ENCODE measurements at places on chromosomes 4 and X.
A peak's percentile ranks its signal among the peaks of the same experiment; 100 is the strongest.

DNA sequence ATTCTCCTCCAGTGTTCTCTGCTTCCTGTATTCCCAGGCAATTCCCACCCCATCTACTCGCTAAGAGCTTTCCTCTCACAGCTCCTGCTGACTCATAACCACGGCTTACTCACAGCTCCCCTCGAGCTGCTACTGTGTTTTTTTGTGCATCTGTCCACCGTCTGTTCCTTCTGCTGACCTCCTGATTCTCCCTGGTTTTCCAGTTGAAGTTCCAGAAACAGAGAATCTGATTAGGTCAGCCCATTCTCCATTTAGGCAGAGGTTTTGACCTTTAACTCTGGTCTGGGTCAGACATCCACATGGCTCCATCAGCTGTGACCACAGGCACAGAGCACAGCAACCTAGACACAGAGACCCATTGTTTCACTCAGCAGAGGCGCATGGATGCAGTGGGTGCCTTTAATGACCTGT is 5.5 kb upstream of the SMIM20 start:
- peaks cover 8% of the 10 kb centered on the region for H3K4me1 ChIP-seq
- H3K4me3 ChIP-seq: no peak overlapping the region
- no peak for DNase-seq
- no peak overlapping the region for H3K27ac ChIP-seq
- H3K27me3 ChIP-seq: no peaks in the 10 kb centered on the region

DNA sequence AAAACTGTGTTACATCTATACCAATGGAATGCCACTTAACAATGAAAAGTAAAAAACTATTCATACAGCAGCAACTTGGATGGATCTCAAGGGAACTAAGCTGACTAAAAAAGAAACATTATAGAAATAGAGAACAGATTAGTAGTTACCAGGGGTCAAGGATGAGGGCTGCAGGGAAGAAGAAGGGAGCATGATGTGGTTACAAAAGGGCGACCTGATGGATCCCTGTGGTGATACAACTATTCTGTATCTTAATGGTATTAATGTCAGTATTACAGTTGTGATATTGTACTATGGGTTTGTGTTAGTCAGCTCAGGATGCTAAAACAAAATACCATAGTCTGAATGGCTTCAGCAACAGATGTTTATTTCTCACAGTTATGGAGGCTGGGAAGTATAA is 190.7 kb downstream of the ZNF674 start:
- H3K27me3 ChIP-seq: peaks cover 35% of the 10 kb centered on the region
- DNase-seq: no peak
- no peak overlapping the region for H3K27ac ChIP-seq
- H3K4me1 ChIP-seq: no peaks in the 10 kb centered on the region

- DNase-seq: no peak
- H3K4me1 ChIP-seq: no peaks in the 10 kb centered on the region
- no peak overlapping the region for H3K4me3 ChIP-seq
Observed at GRCh38 chr4:90099812-90100211, 27.4 kb upstream of the CCSER1 start.

DNA sequence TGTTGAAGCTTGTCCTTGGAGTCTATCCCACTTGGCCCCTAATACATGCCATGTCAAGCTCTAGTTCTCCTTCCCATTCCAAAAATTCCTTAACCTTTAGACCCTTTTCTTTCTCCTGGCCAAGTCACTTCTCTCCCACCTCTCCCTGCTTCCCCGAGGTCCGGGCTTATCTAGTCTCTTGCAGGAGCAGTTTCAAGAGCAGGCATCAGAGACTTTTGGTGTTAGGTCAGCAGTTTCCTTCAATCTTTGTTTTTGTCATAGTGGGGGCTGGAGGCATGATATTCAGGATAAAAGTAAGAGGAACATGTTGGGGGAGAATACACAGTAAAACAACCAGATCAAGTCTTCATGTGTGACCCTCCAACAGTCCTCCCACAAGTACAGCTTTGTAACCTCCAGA is 11.5 kb upstream of the IDS start:
- H3K4me3 ChIP-seq: no peak overlapping the region
- H3K4me1 ChIP-seq: peaks cover 46% of the 10 kb centered on the region
- H3K27me3 ChIP-seq: peaks cover 23% of the 10 kb centered on the region
- no peak for DNase-seq
- H3K36me3 ChIP-seq: no peaks in the 10 kb centered on the region

DNA sequence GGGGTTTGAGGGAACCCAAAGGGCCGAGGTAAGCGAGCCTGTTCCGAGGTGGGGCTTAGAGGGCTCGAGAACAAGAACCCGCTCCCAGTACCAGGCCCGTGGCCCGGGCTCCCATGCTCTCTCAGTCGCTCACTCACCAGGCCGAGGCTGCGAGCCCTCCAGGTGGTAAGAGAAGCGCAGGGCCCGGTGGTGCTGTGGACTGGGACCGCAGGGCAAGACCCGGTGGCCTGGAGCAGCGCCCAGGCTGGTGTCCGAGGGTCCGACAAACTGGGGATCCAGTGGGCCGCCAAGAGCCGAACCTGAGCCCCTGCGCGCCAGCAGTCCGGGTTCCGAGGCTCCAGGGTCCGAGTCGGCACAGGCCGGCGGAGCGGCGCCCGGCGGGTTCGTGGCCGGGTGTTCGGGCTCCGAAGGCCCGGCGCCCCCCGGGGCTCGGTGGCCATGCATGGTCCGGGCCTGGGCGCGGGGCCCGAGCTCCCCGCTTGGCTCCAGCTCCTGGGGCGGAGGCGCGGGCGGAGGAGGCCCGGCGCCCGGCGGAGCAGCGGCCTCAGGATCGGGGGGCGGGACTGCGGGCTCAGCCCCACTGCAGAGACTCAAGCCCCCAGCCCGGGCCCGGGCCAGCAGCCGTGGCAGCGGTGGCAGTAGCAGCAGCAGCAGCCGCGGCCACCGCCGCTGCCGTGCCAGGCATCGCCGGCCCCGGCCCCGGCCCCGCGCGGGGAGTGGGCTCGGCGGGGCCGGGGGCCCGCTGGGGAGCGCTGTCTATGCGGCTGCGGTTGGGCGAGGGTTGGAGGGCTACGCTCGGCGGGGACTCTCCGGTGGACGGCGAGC is 833 bp downstream of the FGD1 start:
- peaks cover 55% of the 10 kb centered on the region for H3K27me3 ChIP-seq
- H3K36me3 ChIP-seq: no peaks in the 10 kb centered on the region
- H3K4me1 ChIP-seq: no peaks in the 10 kb centered on the region

- H3K27ac ChIP-seq: peak overlapping the region; percentile 48
- peaks cover 2% of the 10 kb centered on the region for H3K36me3 ChIP-seq
- no peak overlapping the region for H3K4me3 ChIP-seq
- DNase-seq: peak; percentile 31
- peaks cover 90% of the 10 kb centered on the region for H3K27me3 ChIP-seq
Observed at GRCh38 chr4:112519689-112520597, 4.0 kb upstream of the NEUROG2 start.

DNA sequence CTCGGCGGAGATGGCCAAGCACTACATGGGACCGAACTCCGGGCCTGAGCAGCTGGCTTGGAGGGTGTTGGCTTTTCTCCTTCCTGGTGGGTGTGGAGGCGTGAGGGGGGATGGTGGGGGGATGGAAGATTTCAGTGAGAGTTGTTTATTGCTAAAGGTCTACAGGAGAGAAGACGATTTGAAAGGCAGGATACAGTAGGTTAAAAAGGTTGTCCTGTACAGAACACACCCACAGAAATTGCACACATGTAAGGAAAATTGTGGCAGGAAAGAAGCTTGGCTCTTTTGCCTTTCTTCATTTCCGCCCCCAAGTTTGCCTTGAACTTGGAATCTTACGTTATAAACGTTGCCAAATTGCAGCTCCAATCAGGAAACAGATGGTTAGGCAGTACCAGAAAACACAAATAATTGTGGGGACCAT is 74.1 kb upstream of the STOX2 start:
- H3K27me3 ChIP-seq: peaks cover 3% of the 10 kb centered on the region
- no peaks in the 10 kb centered on the region for H3K36me3 ChIP-seq
- no peak for DNase-seq
- H3K4me3 ChIP-seq: no peak overlapping the region

DNA sequence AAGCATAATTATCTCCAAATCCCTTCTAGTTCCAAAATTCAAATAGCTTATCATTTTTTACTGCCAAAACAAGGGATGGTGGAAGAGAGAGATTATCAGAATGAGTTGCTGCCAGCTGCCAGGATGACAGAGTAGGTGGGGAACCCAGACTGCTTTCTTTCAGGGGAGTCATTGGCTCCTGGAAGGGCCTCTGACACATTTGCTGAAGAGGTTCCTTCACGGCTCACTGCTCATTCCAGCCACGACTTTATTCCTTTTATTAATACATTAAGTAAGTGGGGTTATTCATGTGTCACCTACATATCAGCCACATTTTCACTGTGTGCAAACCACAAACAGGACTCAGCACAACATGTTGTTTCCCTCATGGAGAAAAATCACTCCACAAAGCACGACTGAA is 12.7 kb upstream of the SMIM43 start:
- H3K27ac ChIP-seq: no peak overlapping the region
- H3K4me3 ChIP-seq: no peak overlapping the region
- H3K36me3 ChIP-seq: no peaks in the 10 kb centered on the region
- DNase-seq: no peak
- no peaks in the 10 kb centered on the region for H3K4me1 ChIP-seq

DNA sequence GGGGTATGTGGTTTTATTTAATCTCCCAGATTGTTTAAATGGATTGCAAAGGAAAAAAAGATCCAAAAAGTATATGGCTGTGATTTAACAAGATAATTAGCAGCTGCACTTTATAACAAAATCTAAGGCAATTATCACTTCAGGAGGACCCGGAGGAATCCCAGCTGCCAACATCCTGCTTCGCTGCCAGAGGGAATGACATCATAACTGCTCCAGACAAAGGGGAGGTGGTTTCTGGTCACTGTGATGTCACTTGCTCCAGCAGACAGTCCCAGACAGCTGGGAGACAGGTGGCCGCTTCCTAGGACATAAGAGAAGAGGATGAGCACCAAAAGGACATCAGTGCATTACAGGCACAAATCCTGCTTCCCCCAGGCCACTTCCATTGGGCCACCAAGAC is 371.0 kb downstream of the BCOR start:
- H3K27me3 ChIP-seq: peaks cover 62% of the 10 kb centered on the region
- DNase-seq: no peak
- no peak overlapping the region for H3K4me3 ChIP-seq

DNA sequence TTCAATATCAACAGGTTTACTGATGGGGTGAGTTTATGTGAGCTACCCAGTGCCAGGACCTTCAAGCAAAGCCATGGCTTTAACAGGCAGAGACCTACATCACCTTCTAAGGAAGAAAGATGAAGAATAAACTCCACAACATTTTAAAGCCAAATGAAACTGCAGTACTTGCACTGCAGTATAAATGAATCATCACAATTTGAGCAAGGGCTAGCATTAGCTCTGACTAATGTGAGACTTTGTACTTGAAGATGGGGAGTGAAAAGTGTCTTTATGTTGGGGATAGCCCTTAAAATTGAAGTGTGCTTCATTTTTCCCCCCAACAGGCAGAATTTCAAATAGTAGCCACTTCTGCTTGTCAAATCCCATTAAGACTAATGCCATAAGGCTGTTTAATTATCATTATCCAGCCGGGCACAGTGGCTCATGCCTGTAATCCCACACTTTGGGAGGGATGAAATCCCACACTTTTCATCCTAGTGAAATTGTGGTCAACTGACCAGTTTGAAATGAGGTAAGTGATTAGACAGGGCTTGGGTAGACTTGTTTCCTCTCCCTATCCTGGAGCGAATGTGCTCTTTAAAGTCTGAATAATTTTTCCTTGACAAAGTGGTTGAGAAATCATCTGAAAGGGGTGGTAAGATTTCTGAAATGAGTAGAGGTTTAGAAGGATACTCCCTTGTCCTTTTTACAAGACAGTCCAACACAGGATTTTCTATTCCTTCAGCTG is 27.2 kb upstream of the GPR34 start:
- DNase-seq: no peak
- H3K4me1 ChIP-seq: peaks cover 40% of the 10 kb centered on the region
- peaks cover 37% of the 10 kb centered on the region for H3K27me3 ChIP-seq
- H3K27ac ChIP-seq: no peak overlapping the region
- peaks cover 61% of the 10 kb centered on the region for H3K36me3 ChIP-seq
- no peak overlapping the region for H3K4me3 ChIP-seq

- peak overlapping the region; percentile 48 for H3K27ac ChIP-seq
- H3K27me3 ChIP-seq: no peaks in the 10 kb centered on the region
- peaks cover 34% of the 10 kb centered on the region for H3K4me1 ChIP-seq
- DNase-seq: no peak
Observed at GRCh38 chr4:10006601-10007435, 14.5 kb downstream of the SLC2A9 start.

GRCh38 chr4:156571146-156571545 is 400.5 kb downstream of the PDGFC start:
- no peak overlapping the region for H3K27ac ChIP-seq
- no peaks in the 10 kb centered on the region for H3K4me1 ChIP-seq
- no peak for DNase-seq
- H3K36me3 ChIP-seq: no peaks in the 10 kb centered on the region
- no peaks in the 10 kb centered on the region for H3K27me3 ChIP-seq

GRCh38 chr4:71206763-71207162 is 132.1 kb upstream of the SLC4A4 start:
- H3K27me3 ChIP-seq: peaks cover 4% of the 10 kb centered on the region
- H3K36me3 ChIP-seq: no peaks in the 10 kb centered on the region
- H3K27ac ChIP-seq: no peak overlapping the region
- no peak for DNase-seq
- no peak overlapping the region for H3K4me3 ChIP-seq
- H3K4me1 ChIP-seq: no peaks in the 10 kb centered on the region

- no peak for DNase-seq
- H3K36me3 ChIP-seq: no peaks in the 10 kb centered on the region
- no peak overlapping the region for H3K27ac ChIP-seq
- peaks cover 36% of the 10 kb centered on the region for H3K4me1 ChIP-seq
- no peaks in the 10 kb centered on the region for H3K27me3 ChIP-seq
Observed at GRCh38 chr4:173218411-173219125, 50.0 kb downstream of the GALNT7 start.

- no peak for DNase-seq
- H3K27ac ChIP-seq: no peak overlapping the region
- H3K4me3 ChIP-seq: no peak overlapping the region
- H3K4me1 ChIP-seq: no peaks in the 10 kb centered on the region
- no peaks in the 10 kb centered on the region for H3K36me3 ChIP-seq
- no peaks in the 10 kb centered on the region for H3K27me3 ChIP-seq
Observed at GRCh38 chr4:71713611-71714203, 70.2 kb downstream of the GC start.

GRCh38 chrX:123830309-123830708 is 29.5 kb upstream of the XIAP start:
- peaks cover 5% of the 10 kb centered on the region for H3K4me1 ChIP-seq

- no peak for DNase-seq
- no peak overlapping the region for H3K27ac ChIP-seq
Observed at GRCh38 chr4:138898282-138898681, 117.3 kb upstream of the NOCT start.

GRCh38 chrX:1181170-1181569 is 31.3 kb downstream of the CRLF2 start:
- no peaks in the 10 kb centered on the region for H3K36me3 ChIP-seq
- no peak for DNase-seq
- H3K27me3 ChIP-seq: no peaks in the 10 kb centered on the region
- H3K4me3 ChIP-seq: no peak overlapping the region
- H3K4me1 ChIP-seq: peaks cover 3% of the 10 kb centered on the region

GRCh38 chrX:49155243-49155899 is 7.2 kb upstream of the MAGIX start:
- peaks cover 5% of the 10 kb centered on the region for H3K27me3 ChIP-seq
- H3K27ac ChIP-seq: peak overlapping the region; percentile 95
- H3K36me3 ChIP-seq: no peaks in the 10 kb centered on the region
- peak overlapping the region; percentile 82 for H3K4me3 ChIP-seq
- DNase-seq: no peak
- H3K4me1 ChIP-seq: peaks cover 19% of the 10 kb centered on the region
